Forelimb muscle (tissue), 1 donor: ENCODE measurements at places on chromosomes 7 and 10.

DNA sequence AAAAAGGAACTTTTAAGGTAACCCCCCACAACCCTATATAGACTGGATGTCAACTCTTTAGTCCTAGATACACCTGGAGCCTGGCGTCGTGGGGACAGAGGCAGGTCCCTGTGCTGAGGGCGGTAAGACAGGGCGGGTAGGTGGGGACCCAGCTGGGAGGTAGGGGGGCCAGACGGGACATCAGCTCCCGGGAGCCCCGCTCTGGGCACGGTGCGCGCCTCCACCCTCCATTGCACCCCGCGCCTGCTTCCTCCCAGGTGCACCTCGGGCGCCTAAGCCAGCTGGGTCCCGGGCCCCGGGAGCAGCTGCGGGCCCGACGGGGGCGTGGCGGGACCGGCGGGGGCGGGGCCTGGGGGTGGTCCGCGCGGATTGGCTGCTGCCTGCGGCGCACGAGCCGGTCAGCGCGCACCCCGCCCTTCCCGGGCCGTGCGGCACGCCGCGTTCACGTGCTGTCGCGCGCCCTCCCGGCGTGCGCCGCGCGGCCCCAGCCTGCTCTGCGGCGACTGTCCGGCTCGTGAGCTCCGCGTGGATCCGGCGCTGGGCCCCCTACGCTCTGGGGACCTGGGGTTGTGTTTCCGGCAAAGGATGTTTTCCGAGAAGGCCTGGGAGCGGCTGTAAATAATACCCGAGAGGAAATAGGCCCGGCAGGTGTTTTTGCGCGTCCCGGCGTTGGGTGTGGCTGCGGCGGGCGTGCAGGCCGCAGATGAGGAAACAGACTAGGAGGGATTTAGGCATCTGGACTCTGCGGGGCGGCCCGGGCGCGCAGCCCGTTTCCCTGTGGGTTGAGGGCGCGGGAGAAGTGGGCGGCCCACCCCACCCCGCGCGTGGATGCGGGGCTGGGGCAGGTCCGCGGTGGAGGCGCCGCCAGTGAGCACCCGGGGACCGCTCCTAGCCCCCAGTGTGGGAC is 39.1 kb upstream of the PFKFB3 start:
- peak; percentile 82 for DNase-seq

- no peak for DNase-seq
These were observed 156.4 kb downstream of the AOAH start for GRCh38 chr7:36567699-36568451.

DNA sequence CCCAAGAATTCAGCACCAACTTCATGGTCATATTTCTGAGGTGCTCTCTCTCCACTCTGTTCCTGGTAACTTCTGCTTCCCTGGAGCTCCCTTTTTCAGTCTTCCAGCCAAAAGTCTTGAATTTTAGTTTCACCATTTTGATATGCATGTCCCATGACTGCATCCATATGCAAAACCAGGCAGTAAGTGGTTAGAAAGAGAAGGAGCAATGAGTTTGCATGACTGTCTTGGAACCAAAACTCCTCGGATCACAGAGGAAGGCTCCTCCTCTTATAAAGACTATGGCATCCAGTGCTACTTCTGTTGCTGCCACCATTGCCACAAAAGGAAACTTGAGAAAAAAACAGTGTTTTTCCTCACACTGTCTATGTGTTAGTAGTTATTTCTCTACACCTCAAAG is 269.1 kb upstream of the GLI3 start:
- no peak for DNase-seq

GRCh38 chr10:107415446-107415845 is 250.9 kb upstream of the SORCS1 start:
- DNase-seq: no peak

DNA sequence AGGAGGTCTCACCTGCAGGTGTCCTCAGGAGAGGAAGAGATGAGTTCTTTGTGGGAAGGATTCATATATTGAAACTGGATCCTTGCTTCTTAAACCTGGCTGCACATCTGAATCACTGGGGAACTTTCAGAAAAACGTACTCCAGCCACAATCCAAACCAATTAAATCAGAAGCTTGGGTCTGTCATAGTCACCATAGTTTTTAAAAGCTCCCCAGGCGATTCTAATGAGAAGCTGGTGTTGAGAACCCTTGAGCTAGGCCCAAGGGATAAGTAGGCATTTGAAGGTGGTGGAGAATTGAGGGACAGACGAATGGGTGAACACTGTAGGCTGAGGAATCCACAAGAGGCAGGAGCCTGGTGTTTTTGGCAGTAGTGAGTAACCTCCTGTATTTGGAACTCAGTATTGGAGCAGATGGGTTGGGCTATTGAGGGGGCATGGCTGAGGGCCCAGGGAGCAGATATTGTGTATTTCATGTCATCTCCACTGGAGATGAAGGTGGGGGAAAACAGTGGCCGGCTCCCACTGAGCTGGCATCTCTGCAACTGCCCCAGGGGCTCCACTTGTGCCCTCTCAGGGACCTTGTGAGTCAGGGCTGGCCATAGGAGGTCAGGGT is 14.5 kb downstream of the ADCYAP1R1 start:
- no peak for DNase-seq

DNA sequence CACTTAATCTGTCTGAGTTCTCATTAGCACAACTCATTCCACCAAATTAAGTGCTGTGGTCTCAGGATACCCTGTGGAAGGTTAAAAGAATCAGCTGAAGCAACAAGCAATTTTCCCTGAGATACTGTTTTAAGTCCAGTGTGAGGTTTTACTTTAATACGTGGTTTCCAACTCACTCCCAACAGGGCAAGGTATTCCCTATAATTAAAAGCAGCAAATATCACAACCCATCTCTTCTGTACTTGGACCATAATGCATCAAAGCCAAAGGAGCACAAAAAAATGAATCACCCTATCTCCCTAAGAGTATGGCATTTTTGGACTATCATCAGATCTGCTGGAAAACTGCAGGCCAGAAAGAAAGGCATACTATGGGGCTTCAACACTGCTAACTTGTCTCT is 4.9 kb downstream of the CADPS2 start:
- no peak for DNase-seq

DNA sequence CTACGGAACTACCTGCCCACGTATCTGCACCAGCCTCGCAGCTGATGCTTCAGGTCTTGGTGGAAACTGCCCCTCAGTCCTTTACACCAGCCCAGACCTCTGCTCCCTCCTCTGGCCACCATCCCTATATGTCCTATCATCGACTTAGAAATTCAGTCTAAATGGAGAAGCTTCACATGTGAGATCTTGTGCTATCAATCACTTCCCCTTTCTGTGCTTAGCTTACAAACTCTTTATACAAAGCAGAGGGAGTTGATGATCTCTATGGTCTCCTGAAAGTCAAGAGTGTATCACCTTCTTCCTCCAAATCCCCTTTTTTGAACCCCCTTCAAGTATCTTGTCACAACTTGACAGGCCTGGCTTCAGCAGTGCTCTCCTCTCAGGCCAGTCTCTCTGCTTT is 30.7 kb downstream of the ZNF777 start:
- DNase-seq: no peak

GRCh38 chr7:17498230-17498629 is 199.8 kb downstream of the AHR start:
- no peak for DNase-seq

- no peak for DNase-seq
These were observed 588 bp upstream of the PAOX start for GRCh38 chr10:133378251-133379096.

DNA sequence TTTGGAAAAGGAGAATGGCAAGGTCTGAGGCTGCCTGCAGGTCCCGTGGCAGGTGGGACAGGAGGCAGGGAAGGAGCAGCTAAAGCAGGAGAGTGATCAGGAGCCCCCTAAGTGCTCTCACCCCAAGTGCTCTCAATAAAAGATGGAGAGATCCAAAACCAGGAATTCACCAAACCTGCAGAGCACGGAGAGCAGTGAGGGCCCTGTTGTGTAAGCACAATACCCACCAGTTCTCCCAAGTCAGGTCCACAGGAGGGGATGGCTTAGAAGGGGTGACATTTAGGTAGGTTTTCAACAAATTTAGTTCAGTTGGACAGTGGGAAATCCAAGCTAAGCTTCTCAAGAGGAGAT is 40.8 kb downstream of the GNA12 start:
- DNase-seq: no peak

DNA sequence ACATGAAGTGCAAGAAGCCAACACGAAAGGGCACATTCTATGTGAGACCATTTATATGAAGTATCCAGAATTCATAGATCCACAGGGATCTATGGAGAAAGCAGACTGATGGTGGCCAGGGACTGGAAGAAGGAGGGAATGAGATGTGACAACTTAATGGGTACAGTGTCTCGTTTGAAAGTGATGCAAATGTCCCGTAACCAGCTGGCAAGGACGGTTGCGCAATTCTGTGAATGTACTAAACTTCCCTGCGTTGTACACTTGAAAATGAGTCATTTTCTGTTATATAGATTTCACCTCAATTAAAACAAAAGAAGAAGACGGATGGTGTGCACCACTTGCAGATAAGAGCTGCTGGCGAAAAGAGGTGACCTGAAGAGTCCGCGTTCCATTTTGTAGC is 861.1 kb downstream of the TYW1 start:
- no peak for DNase-seq

GRCh38 chr7:79091661-79092060 is 361.8 kb downstream of the MAGI2 start:
- no peak for DNase-seq

DNA sequence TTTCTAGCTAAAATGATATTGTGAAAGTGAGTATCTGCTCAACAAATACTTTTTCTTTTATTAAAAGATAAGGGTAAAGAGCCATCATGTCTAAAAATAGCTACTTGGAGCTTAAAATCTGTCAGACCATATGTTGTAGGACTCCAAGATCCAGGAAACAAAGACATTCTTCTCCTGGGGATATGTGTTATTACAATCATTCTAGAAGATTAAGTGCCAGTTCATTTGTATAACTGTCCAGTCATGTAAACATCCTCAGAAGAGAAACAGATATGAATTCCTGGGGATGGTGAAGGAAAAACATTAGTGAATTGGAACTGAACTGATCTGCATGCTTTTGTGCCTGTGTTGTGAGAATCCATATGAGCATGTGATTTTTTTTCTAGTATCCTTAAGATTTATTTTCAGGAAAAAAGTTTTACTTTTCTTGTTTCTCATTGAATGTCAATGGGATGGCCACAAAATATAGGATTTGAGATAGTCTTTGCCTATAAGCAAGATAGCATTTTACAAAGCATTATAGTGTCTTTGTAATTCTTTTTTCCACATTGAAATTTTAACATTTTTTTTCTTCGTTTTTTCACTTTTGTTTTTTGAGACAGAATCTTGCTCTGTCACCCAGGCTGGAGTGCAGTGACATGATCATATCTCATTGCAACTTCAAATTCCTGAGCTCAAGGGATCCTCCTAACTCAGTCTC is 14.4 kb upstream of the MTERF1 start:
- DNase-seq: no peak

- DNase-seq: no peak
These were observed 337.6 kb downstream of the CCSER2 start for GRCh38 chr10:84665883-84666463.

DNA sequence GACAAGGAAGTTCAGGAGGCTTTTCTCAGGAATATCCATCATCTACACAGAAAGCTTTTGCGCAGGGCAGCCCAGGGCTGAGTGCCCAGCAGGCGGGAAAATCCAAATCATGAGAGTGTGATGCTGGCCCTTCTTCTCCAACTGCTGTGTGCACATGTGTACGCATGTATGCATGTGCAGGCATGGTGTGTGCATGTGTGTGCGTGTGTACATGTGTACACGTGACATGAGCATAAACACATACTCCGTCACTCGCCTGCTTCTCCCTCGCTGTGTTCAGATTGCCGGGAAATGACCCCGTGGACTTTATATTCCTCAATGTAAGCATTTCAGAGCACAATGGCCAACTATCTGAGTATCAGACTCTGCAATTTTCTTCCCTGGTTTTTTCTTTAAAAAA is 85.1 kb downstream of the PRPF18 start:
- no peak for DNase-seq

DNA sequence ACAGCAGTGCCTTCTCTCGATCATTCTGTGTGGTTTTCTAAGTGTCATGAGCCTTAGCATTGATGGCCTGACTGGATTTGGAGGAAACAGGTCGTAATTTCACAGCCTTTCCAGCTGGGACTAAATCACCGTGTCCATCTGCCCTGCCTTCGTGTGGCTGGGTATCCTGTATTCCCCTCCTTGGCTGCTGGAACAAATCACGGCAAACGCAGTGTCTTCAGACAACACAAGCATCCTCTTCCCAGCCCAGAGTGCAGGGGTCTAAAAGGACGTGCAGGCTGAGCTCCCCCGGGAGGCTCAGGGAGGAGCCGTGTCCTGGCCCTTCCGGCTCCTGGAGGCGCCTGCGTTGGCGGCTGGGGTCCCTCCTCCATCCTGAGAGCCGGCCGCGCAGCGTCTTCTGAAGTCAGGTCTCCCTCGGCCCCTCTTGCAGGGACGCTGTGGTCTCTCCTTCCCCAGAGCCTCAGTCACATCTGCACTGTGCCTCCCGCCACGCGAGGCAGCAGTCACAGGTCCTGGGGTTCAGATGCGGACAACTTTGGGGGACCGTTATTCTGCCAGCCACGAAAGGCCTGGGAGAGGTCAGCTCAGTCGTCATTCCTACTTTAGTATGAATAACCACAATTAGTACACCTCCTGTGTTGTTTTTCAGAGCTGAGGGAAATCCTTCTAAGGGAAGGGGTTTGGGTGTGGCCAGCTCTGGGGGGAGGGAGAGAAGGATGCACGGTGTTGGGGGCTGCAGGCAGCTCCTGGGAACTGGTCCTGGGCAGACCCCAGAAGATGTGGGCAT is 41.1 kb downstream of the FAM20C start:
- DNase-seq: no peak

GRCh38 chr10:11335881-11336430 is 275.5 kb downstream of the USP6NL start:
- no peak for DNase-seq

- no peak for DNase-seq
These were observed 75.6 kb downstream of the SNX10 start for GRCh38 chr7:26367219-26367711.

- peak; percentile 73 for DNase-seq
These were observed 111.8 kb downstream of the JAZF1 start for GRCh38 chr7:28068811-28069216.

DNA sequence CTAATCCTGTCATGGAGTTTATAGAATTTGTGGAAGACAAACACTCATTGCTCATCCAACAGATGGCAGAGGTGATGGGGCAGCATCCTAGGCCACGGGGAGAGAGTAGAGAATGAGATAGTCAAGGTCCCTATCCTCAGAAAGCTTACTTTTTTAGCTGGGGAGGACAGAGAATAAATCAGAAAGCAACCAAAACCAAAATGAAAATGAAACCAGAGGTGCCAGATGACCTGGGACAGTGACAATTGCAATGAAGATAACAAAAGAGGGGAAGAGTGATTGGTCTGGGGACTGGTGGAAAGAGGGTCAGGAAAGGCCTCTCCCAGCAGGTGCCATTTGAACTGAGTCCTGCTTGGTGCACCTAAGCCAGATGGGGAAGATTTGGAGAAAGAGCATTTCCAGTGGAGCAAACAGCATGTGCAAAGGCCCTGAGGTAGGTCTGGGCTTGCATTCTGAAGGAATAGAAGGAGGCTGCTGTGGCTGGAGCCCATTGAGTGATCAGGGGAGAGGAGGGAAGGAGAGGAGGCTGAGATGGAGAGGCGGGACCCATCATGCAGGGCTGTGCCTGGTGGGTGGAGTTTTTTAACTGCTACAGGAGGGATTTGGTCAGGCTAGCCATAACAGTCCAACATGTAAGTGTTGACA is 164.1 kb downstream of the RPS24 start:
- no peak for DNase-seq

GRCh38 chr10:117568334-117568733 is 25.8 kb downstream of the EMX2 start:
- DNase-seq: no peak
